ENCODE measurements at places on chromosomes 5 and 9.

GRCh38 chr9:110142868-110143481 lies 65.0 kb downstream of the C9orf152 start:
- no peak for DNase-seq

DNA sequence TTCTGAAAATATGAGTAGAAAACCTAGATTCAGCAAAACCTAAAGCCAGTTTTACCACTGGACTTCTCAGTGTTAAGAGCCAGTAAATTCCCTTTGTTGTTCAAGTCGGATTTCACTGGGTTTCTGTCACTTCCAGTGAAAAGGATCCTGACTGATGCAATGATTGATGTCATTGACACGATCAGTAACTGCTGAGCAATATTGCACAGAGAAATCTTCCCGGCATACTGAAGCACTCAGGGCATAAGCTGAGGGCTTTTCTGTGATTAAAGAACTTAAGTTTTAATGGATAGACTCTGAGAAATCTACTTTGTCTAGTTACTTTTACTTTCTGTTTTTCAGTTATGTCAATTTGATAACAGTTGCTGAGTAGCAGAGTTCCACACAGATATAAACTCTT lies 61.9 kb downstream of the DENND1A start:
- DNase-seq, result no peak

- DNase-seq, result no peak
Measured at GRCh38 chr9:20697021-20697719, 13.1 kb downstream of the FOCAD start.

GRCh38 chr9:116842658-116843057 lies 155.6 kb downstream of the TRIM32 start:
- DNase-seq, result no peak
